T-cell (primary cell): ENCODE measurements at places on chromosomes 7 and 10.

DNA sequence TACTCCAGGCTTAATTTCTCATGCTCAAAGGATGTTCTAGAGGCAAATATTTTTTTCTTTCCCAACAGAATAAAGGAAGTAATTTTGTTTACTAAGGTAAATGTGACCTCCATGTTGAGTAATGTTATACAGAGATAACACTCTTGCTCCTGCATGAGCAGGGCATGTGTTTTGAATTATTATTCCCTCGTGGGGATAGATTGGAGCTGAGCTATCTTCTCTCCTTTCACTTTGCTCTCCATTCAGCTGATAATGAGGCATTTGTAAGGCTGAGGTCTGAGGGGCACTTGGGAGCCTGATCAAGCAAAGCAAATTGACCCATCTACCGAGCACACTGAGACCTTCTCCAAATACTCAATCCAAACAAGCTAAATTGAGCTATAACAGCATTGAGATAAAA lies 50.7 kb upstream of the GHITM start:
- DNase-seq: no peak

DNA sequence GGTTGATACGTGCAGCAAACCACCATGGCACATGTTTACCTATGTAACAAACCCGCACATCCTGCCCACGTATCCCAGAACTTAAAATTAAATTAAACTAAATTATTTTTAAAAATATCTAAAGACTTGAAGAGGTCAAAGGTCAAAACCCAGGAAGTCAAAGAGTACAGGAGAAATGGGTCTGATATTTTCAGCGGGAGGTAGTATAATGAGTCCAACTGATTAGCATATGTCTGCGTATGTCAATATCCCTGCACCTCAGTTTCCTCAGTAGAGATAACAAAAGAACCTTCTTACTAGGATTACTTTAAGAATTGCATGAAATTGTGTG lies 133.0 kb downstream of the TMEM26 start:
- DNase-seq: no peak

DNA sequence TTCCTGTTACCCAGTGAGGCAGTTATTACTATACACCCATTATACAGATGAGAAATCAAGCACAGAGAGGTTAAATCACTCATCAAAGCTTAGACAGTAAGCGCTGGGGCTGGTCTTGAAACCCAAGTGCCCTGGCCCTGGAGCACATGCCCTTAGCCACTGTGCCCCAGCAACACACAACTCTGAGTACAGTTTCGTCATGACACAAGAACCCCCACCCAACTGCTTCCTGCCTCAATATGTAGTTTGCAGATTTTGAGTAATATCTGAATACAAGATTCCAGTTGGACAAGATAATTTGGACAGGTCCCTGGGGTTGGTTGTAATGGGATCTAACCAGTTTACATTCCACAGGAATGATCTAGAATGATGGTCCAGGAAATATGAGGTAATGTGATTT lies 62.8 kb downstream of the SH3PXD2A start:
- DNase-seq: no peak

GRCh38 chr10:62655337-62655994 lies 149.1 kb upstream of the ADO start:
- DNase-seq: no peak

DNA sequence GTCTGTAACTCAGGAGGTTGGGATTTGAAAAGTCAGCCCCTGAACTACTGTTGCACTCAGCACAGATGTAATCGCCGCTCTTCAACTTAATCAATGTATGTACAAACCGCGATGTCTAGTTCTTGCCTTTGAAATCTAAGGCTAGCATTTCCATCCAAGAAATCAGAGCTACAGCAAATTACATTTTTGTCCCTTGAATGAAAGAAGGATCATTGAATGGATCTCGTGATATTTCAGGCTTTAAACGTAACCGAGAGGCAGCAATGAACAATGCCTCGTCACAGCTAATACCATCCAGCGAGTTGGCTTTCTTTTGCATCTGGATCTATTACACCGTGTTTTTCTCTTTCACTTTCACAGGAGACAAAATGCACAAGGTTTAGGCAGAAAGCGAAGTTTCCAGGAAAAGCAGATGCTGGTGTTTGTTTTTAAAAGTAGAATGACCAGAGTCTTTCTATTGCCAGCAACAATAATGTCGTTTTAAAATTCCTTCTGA lies 5.5 kb downstream of the SKIDA1 start:
- no peak for DNase-seq

GRCh38 chr7:37000511-37000910 lies 276.2 kb upstream of the AOAH start:
- DNase-seq: no peak

DNA sequence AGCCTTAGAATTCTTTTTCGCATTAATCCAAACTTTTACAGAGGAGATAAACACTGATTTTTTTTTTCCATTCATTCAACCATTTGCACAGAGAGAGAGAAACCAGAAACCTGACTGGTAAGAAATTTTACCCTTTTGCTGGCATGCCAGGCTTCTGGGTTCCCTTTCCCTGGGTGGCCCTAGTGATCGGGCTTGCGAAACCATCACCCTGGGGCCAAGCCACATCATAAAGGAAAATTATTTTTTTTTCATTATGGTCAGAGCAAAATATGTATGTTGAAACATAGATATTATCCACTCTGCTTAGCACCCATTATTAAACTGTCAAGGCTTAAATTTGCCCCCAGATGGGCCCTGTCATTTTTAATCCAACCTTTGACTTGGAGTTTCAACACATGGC lies 55.4 kb upstream of the INHBA start:
- DNase-seq: no peak

DNA sequence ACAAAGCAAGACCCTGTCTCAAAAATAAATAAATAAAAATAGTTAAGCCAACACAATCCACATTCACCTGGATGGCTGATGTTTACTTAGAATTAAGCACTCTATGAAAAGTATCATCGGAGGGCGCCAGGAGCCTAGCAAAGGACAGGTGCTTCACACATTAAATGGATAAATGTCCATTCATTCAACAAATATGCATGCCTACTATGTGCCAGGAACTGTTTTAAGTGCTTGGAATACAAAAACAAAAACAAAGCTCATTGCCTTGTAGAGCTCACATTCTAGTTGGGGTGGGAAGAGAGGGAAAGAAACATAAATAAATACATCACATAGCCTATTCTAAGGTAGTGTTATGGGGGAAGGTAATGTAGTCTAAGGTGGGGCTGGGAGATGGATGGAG lies 4.1 kb downstream of the BAIAP2L1 start:
- no peak for DNase-seq

DNA sequence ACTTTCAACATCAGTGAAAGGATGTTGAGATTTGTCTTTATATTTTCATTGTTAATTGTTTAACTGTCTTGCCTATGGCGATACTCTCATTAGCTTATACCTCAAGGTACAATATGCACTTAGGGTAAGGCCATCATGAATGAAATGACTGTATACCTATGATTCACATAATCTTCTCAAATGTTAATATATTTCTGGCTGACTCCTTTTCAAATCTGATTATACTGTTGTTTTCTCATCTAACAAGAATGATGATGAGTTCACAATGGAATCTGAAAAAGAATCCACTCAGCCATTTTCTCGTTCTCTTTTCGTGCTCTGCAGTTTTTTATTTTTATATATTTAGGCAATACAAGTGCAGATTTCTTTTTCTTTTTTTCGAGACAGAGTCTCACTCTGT lies 159.1 kb downstream of the ARHGAP12 start:
- DNase-seq: no peak

DNA sequence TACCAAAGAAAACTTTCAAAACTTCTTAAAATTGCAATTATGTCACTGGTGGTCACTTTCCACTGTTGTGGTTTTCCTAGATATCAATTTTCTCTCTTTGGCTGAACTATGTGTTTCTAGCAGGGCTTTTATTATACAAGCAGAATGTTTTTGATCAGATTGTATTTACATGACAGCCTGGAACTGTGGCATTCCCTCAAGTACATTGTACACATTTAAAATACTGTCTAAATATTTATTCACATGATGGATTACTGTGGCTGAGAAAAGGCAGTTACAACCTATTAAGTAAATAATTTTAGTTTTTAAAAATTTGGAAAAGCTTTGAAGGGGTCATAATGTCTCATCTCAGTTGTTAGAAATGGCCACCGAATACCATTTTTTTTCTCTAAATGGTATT lies 231.9 kb upstream of the PPP1R3A start:
- DNase-seq: no peak

DNA sequence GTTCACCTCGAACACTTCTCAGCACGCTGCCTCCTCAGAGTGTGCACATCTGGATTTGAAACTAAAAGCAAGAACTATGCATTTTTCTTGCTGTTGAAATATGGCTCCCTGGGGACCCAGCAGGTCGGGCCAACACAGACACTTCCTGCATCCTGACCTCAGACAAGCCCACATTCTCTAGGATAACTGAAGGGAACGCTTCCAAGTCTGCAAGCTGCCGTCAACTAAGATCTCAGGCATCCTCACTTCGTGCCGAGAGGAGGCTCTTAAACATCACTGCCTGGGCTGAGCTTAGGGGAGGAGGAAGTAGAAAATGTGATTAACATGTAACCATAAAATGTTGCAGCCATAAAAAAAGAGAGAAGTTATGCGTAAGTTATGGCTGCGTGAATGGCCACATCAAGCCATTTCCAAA lies 65.5 kb downstream of the PYROXD2 start:
- no peak for DNase-seq

- DNase-seq: no peak
Observed at GRCh38 chr10:127910464-127910770, 3.5 kb downstream of the PTPRE start.

- no peak for DNase-seq
Observed at GRCh38 chr10:125392154-125392553, 231.8 kb upstream of the CTBP2 start.

DNA sequence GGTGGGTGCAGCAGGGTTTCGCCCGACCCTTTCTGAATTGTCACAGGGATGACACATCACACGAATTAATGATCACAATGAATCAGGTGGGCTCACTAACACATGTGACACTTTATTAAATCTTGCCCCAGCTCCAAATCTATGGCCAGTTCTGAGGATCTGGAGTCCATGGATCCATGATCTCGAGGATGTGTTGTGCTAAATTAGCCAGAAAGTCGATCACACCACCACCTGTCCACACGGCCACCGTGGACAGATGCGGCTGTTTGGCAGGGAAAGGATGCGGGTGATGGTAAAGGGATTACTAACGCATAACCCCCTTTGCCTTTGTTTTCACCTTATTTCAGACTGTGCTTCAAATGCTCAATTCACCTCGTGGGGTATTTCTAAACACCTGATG lies 96.4 kb downstream of the COBL start:
- no peak for DNase-seq

DNA sequence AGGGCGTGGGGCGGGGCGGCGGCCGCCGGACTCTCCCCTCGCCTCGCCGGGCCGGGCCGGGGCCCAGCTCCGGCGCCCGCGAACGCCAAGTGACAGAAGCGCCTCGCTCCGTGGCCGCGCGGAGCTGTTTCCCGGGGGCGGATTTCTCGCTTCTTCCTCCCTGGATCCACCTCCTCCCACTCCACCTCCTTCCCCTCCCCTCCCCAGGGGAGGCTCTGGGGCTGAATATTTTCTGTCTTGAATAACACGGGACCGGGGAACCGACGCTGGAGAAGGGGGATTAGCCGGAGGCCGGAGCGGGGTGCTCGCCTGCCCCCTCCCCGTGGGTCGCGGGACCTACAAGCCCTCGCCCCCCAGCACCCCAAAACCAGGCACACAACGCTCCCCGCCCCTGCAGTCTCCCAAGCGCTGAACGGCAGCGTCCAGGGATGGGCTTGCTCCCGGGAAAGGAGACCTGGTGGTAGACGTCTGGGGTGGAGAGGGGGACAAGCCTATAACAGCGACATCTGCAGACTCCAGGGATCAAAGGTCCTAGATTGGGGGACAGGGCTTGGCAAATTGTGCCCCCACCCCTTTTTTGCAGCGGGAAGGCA lies at the start of gene ARHGAP21:
TSS of gene ARHGAP21 (minus strand) at position 100 of the 593 bp plus-strand sequence. CDS start 1,988 bp downstream, outside the sequence.
- DNase-seq: peak; percentile 57

DNA sequence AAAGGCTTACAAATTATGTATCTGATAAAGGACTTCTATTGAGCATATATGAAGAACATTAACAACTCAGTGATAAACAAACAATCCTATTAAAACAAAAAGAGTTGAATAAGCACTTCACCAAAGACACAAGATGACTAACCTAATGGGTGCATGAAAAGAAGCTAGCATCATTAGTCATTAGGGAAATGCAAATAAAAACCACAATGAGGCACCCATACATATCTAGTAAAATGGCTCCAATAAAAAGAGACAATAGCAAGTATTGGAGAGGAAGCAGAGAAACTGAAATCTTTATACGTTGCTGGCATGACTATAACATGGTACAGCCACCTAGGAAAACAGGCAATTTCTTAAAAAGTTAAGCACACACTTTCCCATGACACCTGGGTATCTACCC lies 77.6 kb upstream of the ZMIZ1 start:
- DNase-seq: no peak

DNA sequence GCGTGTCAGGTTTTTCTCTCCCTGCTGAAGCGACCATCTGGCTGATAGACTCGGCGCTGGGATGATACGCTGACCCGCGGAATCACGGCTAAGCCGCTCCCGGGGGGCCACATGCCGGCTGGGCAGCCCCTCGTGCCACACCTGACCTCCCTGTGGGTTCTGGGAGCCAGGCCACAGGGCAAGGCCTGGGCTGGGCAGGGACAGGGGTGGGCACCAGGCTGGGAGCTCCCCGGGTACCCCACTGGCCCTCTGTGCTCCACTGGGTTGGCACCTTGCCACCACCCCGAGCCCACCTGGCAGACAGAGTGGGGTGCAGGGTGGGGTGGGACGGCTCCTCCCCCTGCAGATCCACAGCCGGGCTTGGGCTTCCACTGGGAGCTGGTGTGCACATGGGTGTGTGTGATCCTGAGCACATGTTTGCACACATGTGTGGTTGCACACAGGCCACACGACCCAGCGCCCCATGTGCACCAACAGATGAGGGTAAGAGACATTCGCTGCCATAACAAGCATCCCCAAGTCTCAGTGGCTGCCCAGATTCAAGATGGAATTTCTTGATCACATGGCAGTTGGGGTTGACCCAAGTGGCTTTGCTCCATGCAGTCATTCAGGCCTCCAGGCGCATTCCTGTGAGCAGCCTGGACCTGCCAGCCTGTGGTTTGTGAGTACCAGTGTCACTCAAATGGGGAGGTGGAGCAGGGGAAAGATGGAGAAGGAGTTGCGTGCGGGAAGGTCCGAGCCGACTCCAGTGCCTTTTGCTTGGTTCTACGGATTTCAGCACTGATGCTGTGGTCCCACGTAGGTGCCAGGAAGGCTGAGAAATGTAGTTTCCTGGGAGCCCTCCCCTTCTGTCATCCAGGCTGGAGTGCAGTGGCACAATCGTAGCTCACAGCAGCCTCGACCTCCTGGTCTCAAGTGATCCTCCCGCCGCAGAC lies 79.7 kb downstream of the UNCX start:
- DNase-seq: no peak

DNA sequence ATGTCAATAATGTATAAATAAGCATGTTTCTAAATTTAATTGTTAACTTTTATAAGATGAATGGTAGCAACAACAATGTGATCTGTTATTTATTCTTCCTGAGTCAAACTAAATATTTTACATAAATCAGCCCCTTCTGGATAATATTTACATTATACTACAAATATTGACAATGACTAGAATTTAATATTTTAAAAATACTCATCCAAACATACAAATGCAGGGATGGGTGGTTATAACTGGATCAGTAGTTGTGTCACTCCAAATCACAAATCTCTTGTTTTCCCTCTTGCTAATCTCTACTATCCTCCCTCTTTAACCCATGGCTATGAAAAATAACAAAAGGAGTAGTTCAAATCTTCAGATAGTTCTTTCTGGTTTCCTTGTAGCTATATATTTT lies 407.0 kb downstream of the HTR7 start:
- no peak for DNase-seq
